ENCODE measurements at places on chromosomes 16 and 17.

GRCh38 chr16:4486126-4486893 is 10.1 kb downstream of the HMOX2 start:
- no peak for DNase-seq

- DNase-seq, result no peak
Observed at GRCh38 chr17:70355185-70355584, 185.9 kb downstream of the KCNJ2 start.

DNA sequence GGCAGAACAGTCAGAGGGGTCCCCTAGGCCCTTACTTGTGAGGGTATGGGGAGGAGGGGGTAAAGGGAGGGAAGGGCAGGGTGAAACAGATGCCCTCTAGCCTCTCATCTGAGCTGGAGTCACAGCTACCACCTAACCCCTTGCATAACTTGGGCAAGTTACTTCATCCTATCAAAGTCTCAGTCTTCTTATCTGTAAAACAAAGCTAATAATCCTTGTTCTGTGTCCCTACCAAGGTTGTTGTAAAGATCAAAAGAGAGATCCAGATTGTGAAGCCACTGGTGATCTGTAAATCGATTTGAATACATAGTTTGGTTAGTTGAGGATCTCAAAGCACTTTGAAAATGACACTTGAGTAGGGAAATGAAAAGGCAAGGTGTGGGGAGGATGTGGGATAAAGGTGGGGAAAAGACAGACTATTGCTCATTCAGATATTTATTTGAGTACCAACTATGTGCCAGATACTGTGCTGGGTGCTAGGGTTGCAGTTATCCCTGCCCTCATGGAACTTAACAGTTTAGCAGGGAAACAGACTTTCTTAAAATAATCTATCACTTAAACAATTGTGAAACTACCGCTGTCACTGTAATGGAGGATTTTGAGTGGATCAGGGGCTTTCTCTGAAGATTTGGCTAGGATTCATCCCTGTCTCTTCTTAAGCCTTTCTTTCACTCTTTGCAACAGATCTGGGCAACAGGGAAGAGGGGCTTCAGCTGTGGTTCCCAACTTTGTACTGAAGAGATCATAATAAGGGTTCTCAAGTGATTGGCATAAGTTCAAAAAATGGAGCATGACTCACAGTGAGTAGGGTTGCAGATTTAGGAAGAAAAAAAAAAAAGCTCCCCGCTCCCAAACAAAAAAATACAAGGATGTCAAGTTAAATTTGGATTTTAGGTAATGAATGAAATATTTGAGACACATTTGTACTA is 3.0 kb downstream of the HEATR9 start:
- no peak for DNase-seq

GRCh38 chr17:74010903-74011302 is 192.6 kb upstream of the RPL38 start:
- no peak for DNase-seq

DNA sequence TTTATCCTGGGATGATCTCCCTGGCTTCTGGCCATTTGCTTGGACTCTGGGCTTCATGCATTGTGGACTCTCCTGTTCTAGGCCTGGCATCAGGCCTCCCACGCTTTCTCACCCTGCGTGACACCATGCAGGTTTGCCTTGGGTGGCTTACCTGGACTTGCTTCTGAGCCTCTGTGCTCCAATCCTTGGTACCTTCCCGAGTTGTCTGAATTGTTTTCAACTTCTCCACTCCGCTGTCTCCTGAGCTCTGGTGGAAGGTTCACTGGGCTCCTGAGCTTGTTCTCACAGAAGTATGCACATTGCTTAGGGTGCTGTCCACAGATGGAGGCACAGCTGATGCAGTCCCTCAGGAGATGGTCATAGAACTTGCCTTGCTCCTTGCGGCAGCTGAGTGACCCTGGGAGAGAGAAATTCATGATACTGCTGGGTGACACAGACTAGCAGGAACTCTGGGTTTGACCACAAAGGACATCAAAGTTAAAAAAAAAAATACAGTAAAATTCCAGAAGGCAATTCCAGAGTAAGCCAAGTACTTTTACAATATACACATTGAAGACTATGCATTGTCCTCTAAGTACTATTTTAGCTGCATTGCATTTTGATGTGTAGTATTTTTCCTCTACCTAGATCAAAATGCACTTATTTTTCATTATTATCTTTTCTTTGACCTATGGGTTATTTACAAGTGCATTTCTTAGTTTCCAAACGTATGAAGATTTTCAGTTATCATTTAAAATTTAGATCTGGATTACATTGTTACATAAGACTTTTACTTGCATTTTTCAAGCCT is 23.1 kb downstream of the TNFRSF13B start:
- DNase-seq, result no peak

DNA sequence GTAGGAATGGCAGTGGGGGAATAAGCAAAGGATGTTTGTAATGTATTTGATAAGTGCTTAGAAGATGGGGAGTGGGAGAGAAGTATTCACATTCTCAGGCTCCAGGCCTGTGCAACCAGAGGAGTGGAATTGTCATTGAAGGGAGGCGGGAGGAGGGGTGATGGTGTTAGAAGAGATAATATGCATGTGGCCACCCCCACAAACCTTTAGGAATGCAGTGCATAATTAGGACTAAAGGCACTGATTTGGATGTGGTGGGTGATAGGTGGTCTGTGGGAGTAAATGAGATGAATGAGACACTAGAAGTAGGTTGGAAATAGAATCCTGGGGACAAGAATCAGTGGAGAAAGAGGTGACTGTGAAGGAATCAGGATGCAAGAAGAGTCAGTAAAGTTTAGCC is 27.1 kb downstream of the UTP18 start:
- DNase-seq, result no peak

Data from GM12892 (cell line).